ENCODE measurements at places on chromosomes 5 and 9.

DNA sequence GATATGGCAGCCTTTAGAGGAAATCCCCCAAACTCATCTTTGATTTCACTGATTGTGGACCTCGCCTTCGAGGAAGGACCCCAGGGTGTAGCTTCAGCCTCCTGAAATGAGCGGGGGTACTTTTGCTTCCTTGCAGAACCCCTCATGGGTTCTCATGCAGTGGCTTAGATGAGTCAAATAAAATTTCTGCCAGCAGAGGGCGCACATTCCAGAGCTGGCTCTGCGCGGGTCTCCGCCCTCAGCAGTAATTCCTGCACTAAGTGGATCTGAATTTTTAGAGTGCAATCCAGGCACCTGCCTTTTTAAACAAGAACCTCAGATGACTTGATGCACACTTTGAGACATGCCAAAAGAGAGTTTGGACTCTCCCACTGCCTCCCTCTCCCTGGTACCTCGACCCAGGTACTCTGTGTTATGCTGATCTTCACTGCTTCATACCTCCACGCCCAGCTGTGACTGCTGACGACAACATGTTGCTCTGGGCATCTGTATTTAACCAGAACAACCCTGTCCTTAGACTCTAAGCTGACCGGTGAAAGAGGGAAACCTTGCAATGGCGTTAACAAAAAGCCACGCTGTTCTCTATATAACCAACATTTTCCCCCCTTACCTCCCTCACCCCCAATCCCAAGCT lies 7.3 kb downstream of the EGFLAM start:
- DNase-seq = peak; percentile 37

DNA sequence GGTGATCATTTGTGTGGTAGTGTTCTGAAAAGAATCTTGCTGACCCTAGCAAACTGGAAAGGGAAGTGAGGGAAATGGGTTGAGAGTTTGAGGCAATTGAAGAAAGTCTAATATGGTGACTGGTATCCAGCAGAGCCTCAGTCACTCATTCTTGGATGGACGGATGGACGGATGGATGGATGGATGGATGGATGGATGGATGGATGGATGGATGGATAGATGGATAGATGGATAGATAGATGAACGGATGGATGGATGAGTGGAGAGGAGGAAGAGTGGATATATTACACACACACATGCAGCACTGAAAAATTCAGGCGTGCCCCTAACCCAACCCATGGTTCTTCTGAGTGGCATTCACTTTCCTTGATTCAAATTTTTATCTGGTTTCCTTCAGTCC lies 277.6 kb downstream of the EBF1 start:
- no peak for DNase-seq

DNA sequence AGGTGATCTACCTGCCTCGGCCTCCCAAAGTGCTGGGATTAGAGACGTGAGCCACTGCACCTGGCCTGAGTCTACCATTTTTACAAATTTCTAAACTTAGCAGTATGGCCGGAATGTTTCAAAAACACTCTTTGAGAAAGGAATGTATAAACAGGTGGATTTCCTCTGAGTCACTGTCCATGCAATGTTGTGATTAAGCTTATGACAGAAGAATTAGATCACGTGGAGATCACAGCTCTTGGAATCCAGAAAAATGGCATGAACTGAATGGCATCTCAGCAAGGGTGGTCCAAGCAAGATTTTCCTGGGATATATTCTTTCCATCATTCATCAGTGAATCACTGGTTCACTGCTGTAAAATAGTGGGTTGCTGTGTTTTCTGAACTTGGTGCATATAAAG lies 865.0 kb downstream of the PTPRD start:
- no peak for DNase-seq

DNA sequence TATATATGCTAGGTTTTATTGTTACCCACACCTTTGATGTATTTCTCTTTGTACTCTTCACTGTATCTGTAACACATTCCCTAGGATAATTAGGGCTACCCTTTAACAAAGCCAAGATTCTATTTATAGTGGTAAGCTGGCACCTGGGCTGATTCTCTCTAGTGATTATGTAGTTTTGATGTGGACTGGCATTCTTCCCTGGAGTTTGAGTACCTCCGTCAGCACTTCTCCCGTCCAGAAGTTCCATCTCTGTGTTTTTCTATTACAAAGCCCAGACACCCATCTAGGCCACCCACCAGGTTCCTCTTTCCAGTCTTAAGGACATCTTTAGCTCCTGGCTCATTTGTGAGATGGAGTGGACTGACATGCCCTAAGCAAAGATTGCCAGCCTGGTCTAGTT lies 55.9 kb upstream of the CDKN2B start:
- no peak for DNase-seq

DNA sequence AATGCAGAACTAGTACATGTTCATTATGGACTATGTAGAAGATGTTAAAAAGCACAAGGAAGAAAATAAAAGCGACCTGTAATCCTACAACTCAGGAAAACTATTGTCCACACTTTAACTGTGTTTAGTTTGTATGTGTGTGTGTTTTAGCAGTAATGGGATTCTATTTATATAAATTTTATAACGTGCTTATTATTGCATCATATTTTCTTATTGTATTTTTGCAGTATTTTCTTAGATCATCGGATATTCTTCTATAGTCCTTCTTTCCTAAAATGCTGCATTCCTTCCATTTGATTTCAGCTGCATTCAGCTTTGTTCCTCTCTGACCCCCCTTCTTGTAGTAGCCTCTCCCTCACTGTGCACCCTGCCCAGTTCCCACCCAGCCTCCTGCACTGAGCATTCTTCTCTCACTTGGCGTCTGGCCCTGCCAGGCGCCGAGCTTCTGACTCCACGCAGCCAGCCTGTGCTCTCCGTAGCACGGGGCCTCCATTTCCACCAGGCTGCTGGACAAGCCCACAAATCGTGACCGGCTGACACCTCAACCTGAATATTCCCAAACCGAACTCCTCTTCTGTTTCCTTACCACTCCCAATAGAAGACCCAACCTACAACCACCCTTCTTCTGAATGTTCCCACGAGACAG lies 39.9 kb downstream of the MVB12B start:
- no peak for DNase-seq

- DNase-seq = no peak
These were observed 97.9 kb upstream of the MAMDC2 start for GRCh38 chr9:69945671-69946141.

GRCh38 chr5:159504857-159505304 lies 174.6 kb upstream of the IL12B start:
- no peak for DNase-seq

DNA sequence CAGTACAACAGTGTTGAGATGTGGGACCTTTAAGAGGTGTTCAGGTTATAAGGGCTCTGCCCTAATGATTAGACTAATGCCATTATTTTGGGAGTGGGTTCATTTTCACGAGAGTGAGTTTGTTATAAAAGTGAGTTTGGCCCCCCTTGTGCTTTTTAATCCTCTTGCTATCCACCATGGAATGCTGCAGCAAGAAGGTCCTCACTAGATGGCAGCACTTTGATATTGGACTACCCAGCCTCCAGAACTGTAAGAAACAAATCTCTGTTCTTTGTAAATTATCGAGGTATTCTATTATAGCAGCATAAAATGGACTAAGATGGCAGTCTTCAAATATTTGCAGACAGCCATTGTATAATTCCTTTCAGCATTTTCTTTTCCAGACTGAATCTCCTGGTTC lies 212.4 kb downstream of the LRRC70 start:
- no peak for DNase-seq

- DNase-seq = peak; percentile 44
These were observed 6.6 kb downstream of the RGS14 start for GRCh38 chr5:177364159-177364962.

- no peak for DNase-seq
These were observed 90.3 kb downstream of the FBXO38 start for GRCh38 chr5:148474025-148474511.

DNA sequence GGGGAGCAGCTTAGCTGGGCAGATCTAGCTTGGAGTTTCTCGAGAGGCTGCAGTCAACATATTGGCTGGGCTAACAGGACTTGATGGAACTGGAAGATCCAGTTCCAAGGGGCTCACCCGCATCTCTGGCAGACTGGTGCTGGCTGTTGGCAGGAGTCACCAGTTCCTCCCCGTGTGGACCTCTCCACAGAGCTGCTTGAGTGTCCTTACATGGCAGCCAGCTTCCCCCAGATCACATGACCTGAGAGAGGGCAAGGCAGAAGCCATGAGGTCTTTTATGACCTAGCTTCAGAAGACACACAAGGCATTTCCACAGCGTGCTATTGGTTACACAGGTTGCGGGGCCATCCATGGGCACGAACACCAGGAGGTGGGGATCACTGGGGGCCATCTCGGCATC lies 26.4 kb upstream of the RXRA start:
- no peak for DNase-seq

GRCh38 chr5:154761046-154761736 lies 6.0 kb downstream of the LARP1 start:
- DNase-seq = peak; percentile 18

DNA sequence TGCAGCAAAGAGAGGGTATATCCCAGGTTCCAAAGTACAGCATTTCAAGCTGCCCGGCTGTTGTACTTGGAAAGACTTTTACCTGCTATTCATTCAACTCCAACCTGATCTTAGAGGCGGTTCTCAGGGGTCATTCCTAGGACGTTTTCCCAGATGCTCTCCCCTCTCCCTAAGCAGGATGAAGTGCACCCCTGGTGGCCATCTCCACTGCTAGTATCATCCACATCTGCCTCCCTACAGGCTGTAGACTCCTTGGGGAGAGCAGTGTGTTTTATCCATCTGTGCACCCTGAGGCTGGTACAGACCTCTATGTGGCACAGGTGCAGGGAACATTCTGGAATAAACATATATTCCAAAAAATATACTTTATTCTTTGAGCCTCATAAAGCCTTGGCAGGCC lies 56.8 kb downstream of the PTPN3 start:
- DNase-seq = no peak

- DNase-seq = no peak
These were observed 681.8 kb downstream of the SEMA5A start for GRCh38 chr5:8864053-8864452.

DNA sequence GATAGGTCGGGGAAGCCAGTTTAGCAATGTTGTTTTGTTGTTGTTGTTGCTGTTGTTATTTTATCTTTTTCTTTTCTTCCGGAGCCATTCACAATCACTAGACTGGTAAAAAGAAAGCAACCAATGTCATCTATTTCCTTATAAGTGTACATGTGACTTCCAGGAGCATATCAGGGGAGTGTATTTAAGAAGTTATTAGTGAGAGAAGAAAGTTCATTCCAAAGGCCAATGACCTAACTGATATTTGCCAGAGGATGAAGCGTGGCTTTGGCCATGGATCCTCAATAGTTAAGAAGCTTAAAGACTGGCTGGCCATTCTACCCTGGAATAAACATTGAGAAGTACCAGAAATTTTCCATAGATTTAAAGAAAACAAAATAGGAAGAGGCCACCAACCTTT lies 341.4 kb upstream of the RFX3 start:
- no peak for DNase-seq

- no peak for DNase-seq
These were observed 47.4 kb downstream of the ATPSCKMT start for GRCh38 chr5:10202089-10202910.

- no peak for DNase-seq
These were observed 196.4 kb downstream of the SEMA6A start for GRCh38 chr5:116378007-116378776.

DNA sequence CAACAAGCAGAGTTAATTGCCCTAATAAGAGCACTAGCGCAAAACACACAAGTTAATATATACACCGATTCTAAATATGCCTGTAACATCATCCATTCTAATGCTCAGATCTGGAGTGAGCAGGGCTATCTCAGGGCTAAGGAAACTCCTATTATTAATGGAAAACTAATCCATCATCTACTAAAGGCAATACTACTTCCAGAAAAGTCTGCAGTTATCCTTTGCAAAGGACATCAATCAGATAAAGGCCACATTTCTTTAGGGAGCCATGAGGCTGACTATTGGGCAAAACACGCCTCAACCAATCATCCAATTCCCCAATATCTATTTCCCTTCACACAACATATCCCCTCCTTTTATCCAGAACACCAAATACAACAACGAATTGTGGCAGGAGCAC lies 1032.3 kb upstream of the NUDT12 start:
- no peak for DNase-seq

DNA sequence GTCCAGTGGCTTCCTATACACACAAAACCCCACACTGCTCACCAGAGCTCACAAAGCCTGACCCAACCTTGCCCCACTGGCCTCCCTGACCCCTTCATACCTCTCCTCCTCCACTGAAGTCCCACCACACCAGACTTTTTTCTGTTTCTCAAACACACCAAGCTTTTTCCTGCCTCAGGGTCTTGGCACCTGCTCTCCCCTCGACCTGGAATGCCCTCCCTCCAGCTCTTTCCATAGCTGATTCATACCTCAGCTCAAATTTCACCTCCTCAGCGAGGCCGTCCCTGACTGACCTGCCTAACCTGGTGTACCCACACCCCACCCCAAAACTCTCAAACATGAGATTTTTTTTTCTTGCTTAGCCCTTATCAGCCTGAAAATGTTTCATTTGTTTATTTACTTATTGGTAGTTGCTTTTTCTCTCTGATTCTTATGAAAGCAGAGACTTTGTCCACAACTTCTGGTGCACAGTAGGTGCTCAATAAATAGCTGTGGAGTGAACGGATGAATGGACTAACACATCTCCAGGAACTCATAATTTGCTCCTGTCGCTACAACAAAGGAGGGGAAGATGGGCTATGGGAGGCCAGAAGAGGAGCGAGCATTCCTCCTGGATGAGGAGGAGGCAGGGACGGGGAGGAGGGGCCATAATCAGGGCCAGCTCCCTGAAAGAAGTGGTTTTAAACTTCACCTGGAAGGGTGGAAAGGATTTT lies 84.3 kb downstream of the SH3TC2 start:
- no peak for DNase-seq

- no peak for DNase-seq
These were observed 8.8 kb downstream of the VDAC1 start for GRCh38 chr5:133995883-133996563.

DNA sequence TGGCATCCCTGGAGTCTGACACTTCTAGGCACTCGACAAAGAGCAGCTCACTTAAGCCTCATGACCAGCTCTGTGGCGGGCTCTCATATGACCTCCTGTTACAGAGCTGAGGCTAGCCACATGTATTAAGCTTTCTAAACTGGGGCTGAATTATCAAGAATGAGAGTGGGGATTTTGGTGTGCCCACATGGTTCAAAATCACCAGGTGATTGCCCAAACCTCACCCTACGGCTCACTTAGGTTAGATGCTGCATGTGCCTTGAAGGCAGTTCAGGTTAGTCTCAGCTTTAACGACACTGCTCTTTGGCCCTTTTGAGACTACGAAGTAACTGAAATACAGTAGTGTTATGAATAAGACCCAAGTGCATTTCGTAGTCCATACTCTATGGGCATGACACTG lies 39.4 kb upstream of the SMIM32 start:
- no peak for DNase-seq

- DNase-seq = no peak
These were observed 23.9 kb downstream of the NR3C1 start for GRCh38 chr5:143379606-143380005.

GRCh38 chr9:86175743-86176456 lies 76.5 kb upstream of the GOLM1 start:
- DNase-seq = no peak

- no peak for DNase-seq
These were observed 123.8 kb downstream of the NR3C1 start for GRCh38 chr5:143279698-143280097.

- DNase-seq = no peak
These were observed 531.5 kb downstream of the CSNK1G3 start for GRCh38 chr5:124043456-124043855.
